ENCODE measurements at places on chromosomes 7 and 10.

GRCh38 chr10:100104300-100104699 is 22.6 kb upstream of the CPN1 start:
- DNase-seq: no peak

GRCh38 chr10:71127104-71127503 is 85.3 kb upstream of the UNC5B start:
- DNase-seq: no peak

DNA sequence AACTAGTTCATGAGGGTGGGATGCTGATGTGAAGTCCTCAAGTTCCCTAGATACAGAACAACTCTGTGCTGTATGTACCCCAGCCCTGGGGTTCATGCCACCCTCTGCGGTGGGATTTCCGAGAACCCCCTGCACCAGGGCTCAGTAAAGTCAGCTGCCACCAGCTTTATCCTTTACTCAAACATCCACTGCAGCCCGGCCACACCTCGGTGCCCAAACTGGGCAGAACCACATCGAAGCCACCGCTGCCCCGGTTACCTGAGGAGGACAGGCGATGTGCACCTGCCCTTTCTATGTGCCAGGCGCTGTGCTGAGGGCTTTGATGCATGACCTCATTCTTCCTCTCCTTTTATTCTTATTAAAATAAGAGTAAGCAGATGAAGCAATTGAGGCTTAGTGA is 9.9 kb upstream of the CALML5 start:
- no peak for DNase-seq

DNA sequence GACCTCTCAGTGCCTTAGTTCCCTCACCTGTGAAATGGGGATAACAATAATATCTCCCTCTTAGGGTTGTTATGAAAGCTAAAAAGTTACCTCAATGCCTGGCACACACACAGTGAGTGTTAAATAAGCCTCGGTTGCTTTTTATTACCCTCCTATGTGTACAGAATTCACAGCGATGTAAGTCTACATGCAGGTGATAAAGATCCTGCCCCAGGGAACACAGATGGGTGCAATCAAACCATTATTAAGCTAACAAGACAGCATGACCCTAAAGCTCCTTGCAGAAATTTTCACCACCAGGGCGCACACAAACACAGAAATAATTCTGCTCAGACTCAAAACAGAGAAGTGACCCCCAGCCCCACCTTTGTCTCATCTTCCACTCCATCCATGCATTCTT is 261.9 kb downstream of the SNX10 start:
- DNase-seq: no peak

GRCh38 chr7:31134246-31135188 is 82.4 kb downstream of the ADCYAP1R1 start:
- no peak for DNase-seq

- no peak for DNase-seq
Observed at GRCh38 chr7:145474009-145474686, 638.3 kb upstream of the TPK1 start.

DNA sequence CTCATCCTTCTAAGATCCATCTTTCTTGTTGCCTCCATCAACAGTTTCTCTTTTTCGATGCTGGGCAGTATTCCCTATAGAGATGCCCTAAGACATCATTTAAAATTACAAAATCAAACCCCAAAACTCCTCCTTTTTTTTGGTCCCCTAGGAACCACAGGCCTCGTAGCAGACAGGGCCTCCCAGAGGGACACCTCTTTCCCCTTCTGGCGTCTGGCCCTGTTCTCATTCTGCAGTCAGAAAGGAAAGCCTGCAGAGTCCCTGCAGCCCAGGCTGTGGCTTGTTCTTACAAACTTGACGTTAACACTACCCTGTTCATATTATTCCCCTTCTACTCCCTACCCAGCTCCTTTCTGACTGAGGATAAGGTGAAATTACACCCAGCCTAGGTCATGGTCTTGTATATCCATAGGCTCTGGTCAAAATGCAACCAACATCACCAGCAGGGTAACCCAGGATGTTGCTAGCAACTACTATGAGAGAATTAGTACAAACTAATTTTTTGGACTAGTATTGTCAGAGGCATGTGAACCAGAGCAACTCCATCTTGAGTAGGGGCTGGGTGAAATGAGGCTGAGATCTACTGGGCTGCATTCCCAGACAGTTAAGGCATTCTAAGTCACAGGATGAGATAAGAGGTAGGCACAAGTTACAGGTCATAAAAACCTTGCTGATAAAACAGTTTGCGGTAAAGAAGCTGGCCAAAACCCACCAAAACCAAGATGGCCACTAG is 3.5 kb upstream of the EPHA1 start:
- no peak for DNase-seq

GRCh38 chr10:62708569-62708968 is 96.0 kb upstream of the ADO start:
- DNase-seq: no peak

GRCh38 chr7:100794741-100795140 is 32.6 kb downstream of the EPHB4 start:
- no peak for DNase-seq

DNA sequence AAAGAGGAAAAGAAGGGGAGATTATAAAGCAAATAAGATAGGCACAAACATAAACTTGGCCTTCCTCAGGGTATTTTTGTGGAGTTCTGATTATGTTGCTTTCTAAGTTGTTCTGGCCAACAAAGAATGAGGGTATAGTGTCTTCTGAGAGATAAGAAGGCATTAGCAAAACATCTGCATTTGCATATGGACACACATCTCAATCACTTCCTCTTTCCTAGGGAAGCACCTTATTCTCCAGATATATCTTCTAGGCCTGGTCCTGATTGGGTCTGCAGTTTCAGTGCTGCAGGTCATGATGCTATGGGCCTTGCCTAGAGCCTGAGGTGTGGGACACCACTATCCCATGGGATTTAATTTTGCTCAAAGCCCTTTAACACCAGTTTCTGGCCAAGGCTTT is 308.8 kb upstream of the PHYHIPL start:
- DNase-seq: no peak

DNA sequence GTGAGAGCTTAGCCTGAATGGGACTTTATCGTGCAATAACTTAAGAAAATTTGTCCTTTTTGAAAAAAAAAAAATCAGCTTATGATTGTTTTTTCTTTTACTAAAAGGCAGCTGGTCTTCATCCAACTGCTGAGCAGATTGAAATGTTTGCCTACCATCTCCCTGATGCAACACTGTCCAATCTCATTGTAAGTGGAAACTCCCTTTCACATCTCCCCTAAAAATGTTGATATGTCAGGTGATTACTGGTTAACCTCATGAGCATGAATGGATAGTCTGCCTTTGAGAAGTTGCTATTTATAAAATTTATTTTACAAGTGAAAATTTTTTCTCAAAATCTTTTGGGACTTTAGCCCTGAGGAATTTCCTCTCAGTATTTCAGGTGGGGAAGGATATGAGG is 17.8 kb upstream of the HKDC1 start:
- DNase-seq: no peak

DNA sequence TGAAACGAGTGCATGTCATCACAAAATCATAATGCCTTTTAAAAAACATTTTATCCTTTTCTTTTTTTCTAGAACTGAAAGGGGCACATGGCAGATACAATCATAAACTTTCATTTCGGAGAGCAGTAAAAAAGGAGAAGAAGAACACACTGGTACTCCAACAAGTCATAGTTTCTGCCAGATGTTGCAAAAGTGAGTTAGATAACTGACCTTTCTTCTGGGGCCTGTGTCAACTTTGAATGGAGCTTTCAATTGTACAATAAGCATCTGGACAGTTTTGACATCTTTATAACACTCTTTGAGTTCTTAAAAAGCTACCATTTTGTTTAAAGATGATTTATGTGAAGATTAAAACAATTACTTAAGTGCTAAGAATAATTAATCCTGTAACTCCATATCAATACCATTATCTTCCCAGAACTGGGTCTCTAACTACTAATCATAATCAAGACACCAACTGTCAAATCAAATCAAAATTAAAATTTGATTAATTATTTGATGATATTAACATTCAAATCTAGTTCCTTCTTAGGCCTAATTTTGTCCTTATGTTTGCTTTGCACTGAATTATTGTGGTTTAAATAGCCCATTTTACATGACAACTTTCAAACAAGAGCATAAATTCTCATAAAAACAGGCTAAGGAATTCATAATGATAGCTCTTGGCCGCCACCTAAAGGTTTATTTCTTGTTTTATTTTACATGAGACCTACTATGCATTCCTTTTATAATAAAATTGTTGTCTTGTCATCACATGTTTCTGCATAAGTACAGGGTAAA is 19.5 kb upstream of the ITGB8 start:
- no peak for DNase-seq

GRCh38 chr10:58546137-58546536 is 33.5 kb downstream of the BICC1 start:
- DNase-seq: no peak

DNA sequence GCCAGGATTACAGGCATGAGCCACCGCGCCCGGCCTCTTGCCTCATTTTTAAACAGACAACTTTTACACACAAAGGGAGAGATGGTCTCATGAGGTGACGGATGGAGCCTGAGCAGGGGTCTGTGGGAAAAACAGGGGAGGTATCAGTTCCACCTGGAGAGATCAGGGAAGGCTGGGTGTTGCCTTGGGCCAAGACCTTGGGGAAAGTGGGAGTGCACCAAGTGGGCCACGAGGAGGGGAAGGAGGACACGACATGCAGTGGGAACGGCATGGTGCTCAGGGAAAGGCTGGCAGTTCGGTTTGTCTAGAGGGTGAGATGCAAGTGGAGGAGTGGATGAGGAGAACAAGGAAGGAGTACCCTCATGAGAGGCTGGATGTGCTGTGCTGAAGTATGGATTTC is 8.9 kb upstream of the ZNF777 start:
- DNase-seq: no peak

Measured in activated CD8-positive, alpha-beta memory T cell treated with anti-CD3 and anti-CD28 coated beads for 1 hour (primary cell).